Tracheal epithelial cell (primary cell): ENCODE measurements at places on chromosomes 5 and 9. TPM values are rescaled to one million over a fixed set of nuclear protein-coding genes. Genes with fewer than 3 reads are reported as not detected.

FOXD4L3 gene
- not detected in 2 replicates for total RNA-seq

GMCL2 gene
- total RNA-seq: not detected in 2 replicates

ADAMTS16 gene
- under 0.01 TPM in 1 of 2 replicates, not detected in the other for total RNA-seq

RACK1 gene
- 5,776 and 7,484 TPM in 2 replicates for total RNA-seq

ARSI gene
- total RNA-seq: 14.9 and 29.6 TPM in 2 replicates

DMRT3 gene
- total RNA-seq: not detected in 2 replicates
